ENCODE measurements at places on chromosomes 6 and 20.

DNA sequence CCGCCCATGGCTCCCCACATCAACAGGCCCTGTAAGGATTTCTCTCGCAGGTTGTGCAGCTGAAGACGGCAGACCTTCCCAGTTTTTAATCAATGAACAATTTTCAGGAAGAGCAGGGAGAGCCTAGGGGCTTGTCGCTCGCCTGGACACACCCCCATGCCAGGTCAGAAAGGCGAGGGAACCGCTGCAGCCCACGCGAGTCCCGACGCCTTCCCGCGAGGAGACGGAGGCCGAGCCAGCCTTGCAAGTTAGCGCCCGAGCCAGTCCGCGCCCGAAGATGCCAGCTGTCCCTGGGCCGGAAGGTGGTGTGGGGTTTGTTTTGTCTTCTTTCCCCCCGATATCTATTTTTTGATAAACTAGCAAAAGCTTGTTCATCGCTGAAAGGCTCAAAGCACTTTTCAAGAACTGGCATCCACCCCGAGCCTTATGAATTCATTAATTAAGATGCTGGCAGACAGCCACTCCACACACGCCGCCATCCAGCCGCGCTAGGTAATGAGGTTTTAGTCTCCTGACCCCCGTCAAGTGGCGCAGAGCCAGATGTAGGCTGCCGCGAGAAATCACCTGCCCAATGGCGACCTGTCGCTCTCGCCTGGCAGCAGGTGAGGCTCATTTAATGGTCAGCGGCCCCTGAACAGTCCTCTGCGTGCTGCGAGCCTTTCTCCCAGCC lies 6.6 kb downstream of the CCDC167 start:
- no peak for DNase-seq

- DNase-seq: no peak
Observed at GRCh38 chr6:106473812-106474211, 113.3 kb downstream of the CRYBG1 start.

DNA sequence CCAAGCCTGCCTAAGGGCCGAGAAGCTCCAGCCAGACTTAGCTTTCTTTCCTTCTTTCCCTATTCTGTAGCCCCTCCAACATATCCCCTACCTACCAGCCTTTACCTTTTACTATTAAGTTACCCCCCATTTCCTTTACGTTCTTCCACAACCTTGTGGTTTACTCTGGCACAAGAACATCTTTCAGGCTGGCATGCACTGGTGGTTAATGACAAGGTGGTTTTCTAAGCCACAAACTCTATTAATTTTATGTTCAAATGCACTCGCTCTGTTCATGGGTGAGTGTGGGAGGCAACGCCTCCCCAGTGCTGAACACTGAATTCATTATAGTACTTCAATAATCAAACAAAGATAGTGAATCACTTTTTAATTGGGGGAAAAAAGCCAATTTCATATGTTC lies 64.4 kb downstream of the TRERF1 start:
- no peak for DNase-seq

DNA sequence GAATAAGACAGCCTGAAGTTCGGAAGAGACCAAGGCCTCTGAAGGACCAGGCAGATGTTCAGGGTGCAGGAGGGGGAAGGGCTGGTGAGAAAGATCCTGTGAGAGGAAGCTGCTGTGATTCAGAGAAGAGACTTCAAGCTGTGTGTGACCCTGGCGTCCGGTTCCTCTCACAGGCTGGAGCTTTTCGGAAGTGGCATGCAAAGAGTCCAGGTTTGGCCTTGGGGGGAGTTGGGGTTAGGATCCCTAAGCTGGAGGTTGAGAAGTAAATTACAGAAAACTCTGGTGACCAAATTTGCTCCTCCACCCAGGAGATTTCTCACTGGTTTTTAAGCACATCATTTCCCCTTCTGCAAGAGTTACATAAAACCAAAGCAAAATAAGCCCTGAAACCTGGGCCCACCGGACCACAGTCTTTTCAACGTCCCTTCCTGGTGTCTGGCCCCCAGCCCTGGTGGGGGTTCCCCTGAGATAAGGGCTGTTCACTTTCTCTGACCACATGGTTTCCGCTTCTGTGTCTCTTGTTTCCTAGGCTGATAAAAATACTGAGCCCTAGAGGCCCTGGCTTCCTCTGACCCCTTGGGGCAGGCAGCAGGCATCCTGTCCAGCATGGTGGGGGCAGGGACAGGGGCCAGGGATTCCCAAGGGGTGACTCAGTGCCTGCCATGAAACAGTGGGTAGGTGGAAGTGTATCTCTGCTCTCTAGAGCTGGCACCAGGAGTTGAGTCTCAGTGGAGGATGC lies 12.0 kb upstream of the LTA start:
- DNase-seq: no peak

DNA sequence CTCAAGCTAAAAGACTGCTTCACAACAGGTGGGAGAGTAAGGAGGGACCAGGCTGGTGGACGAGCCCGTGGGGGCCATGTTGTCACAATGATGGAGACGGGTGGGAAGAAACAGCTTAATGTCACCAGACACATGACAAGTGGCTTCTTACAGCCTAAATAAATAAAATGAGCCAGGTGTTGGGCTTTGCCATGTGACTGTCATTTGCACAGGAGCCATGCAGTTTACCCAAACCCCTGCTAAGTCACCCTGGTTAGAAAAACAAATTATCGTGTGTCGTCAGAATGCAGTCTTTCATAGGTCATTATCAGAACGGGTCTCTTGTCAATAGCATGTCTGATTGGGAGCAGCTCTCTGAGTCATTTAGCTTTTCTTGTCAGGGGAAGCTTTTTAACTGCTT lies 18.5 kb downstream of the BTBD3 start:
- no peak for DNase-seq

DNA sequence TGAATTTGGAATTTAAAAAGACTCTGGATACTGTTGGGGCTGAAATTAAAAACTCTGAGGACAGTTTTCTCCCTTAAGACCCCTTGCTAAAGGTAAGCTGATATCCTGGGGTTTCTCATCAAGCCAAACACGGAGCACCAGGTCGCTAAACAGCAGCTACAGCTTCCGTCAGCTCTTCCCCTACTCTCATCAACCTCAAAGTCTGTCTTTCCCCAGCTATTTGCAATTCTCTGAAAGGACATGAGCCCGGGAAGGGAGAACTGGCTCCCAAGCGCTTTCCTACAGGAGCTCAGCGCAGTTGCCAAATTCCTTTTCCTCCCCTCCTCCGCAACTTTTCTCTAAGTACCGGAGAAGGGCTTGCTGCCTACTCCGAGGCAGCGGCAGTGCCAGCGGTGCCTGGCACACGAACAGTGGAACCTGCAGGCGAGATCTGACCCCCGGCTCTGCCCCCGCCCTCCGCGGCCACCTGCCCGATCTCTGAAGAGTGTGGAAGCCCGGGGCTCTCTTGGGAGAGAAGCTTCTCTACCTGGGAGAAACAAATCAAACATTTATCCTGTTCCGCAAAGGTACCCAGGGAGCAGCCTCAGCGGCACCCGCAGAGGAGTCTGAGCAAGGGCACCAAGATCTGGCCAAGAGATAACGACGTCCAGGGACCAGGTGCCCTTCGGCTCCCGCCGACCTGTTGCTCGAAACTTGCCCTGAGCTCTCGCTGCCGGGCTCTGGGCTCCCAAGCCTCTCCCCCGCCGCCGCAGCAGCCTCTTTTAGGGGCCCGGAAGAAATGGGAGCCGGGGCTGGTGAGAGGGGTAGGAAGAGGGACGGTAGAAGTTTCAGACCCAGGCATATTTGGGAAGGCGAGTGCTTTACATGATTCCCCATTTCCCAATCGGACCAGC lies 2.2 kb downstream of the CBLN4 start:
- DNase-seq: no peak

GRCh38 chr6:143901885-143902750 lies 37.8 kb downstream of the ZC2HC1B start:
- DNase-seq: no peak

All from Right ventricle myocardium inferior (tissue), 1 donor.